ENCODE measurements at places on chromosomes 7 and 10. TPM values are rescaled to one million over a fixed set of nuclear protein-coding genes. Genes with fewer than 3 reads are reported as not detected.

DNA sequence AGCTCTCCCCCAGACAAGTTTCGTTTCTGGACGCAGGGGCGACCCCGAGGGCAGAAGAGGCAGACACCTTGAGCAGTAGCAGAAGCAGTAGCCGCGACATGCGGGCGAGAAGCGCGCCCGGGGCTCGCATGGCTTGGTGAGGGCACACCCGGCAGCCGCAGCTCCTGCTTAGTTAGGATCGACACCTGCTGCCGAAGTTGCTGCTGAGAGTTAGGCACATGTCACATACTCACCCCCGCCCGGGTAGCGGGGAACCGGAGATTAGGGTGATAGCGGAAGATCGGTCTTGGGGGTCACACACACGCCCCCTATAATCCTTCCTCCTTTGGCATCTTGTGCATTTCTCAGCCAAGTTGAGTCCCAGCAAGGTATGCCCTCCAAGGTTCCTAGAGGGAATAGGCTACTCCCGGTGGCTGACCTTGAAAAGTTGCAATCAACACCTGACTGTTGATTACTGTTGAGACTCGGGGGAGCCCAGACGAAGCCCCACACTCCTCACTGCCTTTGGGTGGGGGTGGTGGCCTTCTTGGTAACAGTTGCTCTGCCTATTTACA, 668 bp downstream of the GPR37 start:
- DNase-seq = no peak

DNA sequence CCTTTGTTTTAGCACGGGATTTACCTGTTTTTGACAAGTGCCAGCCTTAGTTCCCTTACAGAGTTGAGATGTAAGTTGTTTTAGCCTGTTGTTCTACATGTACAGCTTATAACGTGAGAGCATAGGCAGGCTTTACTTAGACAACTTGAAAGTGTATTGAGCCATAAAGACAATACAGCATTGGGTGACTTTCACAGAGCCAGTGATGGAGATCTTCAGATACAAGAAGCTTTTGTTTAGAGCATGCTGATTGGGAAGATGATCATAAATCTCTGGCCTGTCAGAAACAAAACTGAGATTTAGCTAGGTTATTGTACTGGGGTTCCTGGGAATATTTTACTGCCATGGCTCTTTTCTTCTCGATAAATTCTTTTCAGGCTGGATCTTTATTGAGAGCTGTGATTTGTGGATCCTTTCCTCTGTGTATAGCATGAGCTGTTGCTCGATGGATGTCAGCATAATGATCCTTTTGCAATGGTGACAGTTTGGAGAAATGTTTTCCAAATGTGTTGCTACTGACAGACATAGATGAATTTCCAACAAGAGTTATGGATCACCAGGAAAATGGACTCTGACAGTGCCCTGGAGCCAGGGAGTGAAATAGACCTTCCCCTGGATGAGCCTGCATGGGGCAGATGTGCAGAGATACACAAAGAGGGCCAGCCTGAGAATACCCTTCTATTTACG, 30.2 kb downstream of the LHFPL3 start:
- DNase-seq = no peak

MRPS17 gene
- 34.3 TPM for total RNA-seq

GRCh38 chr7:105289704-105290103, 99.0 kb downstream of the SRPK2 start:
- no peak for DNase-seq

ANKRD2 gene
- total RNA-seq = not detected

DNA sequence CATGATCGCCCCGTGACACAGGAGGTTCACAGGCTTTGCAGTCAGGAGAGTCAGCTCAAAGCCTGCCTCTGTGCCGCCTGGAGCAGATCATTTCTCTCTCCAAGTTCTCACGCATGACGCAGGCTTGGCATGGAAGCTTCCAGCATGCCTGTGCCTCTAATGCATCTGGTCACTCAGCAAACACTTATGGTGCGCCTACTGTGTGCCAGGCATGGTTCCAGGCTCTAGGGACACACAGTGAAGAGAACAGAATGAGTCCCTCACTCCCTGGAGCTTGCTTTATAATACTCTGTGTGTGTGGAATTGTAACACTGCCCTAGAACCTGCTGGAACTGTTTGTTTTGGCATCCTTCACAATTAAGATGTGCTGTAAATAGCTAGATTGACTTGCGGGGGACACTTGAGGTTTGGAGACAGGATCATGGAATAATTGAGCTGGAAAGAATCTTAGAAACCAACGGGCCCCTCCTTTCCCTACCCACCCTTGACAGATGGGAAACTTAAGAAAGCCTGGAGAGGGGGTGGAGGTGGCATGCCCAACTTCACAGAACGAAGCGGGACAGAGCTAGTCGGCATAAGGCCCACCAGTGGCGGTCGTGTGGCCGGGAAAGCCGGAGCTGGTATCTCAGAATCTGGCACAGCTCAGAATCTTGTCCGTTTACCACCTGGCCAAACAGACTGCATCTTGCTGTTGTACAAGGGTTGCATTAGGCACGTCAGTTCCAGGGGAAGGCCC, 4.6 kb upstream of the MYH16 start:
- DNase-seq = no peak

GRCh38 chr7:80775482-80775881, 137.0 kb downstream of the CD36 start:
- no peak for DNase-seq

SHH gene
- total RNA-seq = not detected

- no peak for DNase-seq
These were observed 60.9 kb downstream of the BAMBI start for GRCh38 chr10:28738200-28738599.

DNA sequence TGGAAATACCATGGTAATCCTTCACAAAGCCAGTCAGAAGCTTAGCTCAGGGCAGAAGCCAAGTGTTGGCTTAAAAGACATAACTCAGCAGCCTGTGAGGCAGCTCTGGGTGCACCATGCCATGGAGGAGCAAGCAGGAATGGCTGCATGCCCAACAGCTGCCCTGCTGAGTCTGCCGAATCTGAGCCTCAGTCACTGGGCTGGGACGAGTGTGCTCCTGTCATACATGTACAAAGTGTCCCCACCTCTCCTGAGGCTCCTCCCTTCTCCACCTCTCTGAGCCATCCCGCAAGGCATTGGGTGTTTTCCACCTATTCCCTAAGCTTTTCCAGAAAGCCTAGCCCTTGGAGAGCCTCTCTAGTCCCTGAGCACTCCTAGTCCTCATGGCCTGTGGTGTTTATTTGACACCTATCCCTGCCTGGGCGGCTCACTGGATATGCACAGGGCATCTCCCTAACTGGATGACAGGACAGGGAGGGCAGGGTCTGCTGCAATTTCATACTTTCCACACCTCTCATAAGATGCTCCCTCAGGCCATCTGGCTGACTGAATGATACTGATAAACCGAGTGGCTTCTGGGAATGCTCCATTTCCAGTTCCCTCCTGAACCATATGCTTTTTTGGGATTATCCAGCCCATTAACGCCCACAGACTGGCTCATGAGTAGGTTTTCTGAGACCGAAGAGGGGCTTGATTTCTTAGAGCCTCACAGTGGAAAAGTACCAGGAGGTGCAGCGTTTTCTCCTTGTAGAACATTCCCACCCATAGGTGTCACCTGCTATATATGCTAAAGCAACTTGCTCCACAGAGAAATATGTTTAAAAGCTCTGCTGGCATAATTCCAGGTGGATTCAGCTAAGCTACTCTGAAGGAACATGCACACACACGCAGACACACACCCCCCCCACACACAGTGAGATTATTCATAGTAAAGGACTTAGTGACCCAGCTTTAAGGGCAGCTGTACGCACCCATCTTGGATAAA, 199.3 kb downstream of the SNX10 start:
- no peak for DNase-seq

- DNase-seq = no peak
These were observed 445.3 kb downstream of the ADRA2A start for GRCh38 chr10:111522141-111522540.

HOXA2 gene
- total RNA-seq = not detected

DNA sequence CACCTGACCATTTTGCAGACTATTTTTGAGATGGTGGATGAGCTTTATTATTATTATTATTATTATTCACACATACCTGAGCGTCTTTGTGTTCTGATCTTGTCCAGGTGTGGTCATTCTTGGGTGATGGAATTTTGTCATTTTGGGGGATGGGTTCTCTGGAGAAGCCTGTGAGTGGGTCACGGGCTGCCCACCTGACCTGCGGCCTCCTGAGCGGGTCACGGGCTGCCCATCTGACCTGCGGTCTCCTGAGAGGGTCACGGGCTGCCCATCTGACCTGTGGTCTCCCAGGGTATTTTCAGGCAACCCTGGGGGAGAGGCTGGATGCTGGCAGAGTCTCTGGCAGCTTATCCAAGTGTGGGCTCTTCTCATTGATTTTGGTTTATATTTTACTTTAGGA, 7.3 kb downstream of the SCART1 start:
- no peak for DNase-seq

HTR7 gene
- not detected for total RNA-seq

- DNase-seq = no peak
These were observed 6.6 kb downstream of the C10orf90 start for GRCh38 chr10:126663880-126664279.

BRAT1 gene
- 35.0 TPM for total RNA-seq

CYP26A1 gene
- total RNA-seq = not detected

Measured in CD8-positive, alpha-beta memory T cell (primary cell).